ENCODE measurements at places on chromosomes 12 and 14.

DNA sequence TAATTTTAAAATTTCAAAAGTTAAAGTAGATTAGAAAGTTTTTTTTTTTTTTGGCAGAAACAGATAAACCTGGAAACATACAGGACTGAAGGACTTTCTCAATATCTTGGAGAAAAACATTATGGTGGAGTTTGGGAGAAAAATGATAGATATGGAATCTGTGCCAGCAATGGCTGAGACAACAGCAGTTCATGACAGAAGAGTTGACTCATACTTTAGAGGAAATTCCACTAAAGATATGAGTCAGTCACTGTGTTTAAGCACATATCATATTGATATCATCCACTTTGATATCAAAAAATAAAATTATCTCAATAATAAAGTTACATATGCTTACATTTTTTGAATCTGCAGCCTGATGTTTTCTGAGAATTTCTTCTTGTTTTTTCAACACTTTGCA lies 193.9 kb upstream of the OR4E1 start:
- DNase-seq = no peak

DNA sequence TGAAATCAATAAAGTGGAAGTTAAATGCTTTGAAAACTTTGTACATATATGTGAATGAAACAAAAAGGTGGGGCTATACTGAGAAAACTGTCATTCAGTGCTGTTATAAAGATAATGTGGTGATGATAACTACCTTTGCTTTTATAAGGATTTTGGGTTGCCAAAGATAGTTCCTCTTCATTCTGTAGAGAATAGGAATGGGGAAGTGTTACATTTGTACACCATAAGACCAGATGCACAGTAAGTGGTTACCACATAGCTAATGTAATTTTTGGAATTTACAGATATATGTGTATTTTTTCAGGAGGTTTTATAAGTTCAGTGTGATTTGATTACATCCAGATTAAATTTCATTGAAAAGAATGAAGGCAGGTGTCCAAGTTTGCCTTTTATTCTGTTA lies 18.1 kb downstream of the RAB21 start:
- no peak for DNase-seq

- DNase-seq = no peak
These were observed 15.6 kb upstream of the NUP107 start for GRCh38 chr12:68671179-68671578.

DNA sequence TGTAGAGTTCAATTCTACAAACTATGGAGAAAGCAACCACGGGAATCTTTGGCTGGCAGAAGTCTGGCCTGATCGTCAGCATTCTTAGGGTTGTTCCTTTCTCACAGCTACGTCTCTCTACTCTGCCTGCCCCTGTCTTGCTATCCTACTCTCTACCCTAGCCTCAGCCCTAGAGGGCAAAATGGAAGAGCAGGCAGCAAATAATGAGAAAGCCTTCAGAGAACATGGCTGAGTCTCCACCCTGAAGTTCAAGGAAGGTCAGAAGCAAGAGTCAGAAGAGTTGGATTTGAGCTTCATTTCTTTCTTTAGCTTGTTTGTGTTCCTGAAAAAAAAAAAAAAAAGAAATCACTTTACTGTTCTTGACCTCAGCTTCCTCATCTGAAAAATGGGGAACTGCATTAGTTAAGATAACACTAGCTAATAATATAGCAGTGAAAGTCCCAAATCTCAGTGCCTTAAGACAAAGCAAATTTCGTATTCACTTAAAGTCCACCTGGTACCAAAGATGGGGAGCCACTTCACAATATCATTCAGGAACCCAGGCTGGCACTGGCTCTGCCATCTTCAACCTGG lies 50.2 kb upstream of the CCND2 start:
- no peak for DNase-seq

GRCh38 chr12:52372216-52373154 lies 5.2 kb upstream of the KRT85 start:
- DNase-seq = peak; percentile 61

DNA sequence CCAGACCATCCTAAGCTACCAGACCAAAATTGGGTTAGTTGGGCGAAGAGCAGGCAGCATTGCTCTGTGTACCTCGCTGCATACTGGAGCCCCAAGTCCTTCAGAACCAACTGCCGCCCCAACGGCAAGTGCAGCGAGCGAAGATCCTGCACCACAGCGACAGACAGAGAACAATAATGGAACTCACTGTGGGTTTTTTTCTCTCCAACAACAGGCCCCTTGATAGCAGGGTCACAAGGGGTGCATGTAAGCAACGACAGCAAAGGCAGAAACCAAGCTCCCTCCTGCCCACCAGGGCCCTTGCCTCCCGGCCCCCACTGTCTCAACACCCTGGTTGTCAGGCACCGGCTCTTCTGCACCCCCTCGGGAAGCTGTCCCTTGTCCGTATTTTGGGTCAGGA lies 39.0 kb downstream of the RNF34 start:
- DNase-seq = no peak

GRCh38 chr12:96350982-96351381 lies 49.3 kb downstream of the CDK17 start:
- no peak for DNase-seq

DNA sequence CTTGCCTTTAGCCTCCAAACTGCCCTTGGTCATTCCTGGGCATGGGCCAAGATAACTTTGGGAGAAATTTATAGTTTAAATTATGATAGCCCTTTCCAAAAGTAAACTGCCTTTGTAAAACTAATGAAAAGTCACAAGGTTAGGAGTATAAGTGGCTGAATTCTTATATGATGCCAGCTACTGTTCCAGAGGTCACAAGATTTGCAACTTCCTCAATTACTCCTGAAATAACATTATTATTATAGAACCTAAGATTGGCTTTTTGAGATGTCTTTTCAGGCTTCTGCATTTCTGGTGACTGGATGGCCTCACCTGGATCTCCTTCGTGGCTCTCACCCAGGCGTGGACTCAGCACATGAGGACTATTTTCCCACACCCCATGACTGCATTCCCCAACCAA lies 55.0 kb downstream of the OSBPL8 start:
- no peak for DNase-seq

GRCh38 chr12:125276567-125276966 lies 211.3 kb downstream of the AACS start:
- DNase-seq = no peak

- no peak for DNase-seq
These were observed 63.8 kb downstream of the IRF2BPL start for GRCh38 chr14:76964695-76965094.

GRCh38 chr12:5730962-5731361 lies 214.1 kb downstream of the ANO2 start:
- DNase-seq = no peak

DNA sequence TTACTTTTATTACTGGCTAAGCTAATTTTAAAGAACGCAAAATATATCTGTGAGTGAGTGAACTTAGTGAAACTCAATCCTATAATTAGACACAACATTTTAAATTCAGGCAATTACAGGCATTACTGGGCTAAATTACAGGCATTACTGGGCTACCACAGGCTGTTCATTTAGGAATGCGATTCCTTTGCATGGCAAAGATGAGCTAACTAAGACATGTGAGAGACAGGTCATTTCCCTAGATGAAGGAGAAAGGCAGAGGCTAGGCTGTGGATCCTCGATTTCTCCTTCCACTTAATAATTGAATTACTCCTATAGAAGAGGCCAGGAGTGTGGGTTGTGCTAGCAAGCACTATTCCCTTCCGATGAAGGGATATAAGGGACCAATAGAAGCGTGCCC lies 429.4 kb upstream of the LMO3 start:
- no peak for DNase-seq

GRCh38 chr12:75103822-75104221 lies 105.8 kb downstream of the KCNC2 start:
- DNase-seq = no peak

GRCh38 chr12:19002216-19002615 lies 127.3 kb upstream of the PLEKHA5 start:
- no peak for DNase-seq

GRCh38 chr14:100440758-100441203 lies 117.6 kb downstream of the SLC25A47 start:
- no peak for DNase-seq

DNA sequence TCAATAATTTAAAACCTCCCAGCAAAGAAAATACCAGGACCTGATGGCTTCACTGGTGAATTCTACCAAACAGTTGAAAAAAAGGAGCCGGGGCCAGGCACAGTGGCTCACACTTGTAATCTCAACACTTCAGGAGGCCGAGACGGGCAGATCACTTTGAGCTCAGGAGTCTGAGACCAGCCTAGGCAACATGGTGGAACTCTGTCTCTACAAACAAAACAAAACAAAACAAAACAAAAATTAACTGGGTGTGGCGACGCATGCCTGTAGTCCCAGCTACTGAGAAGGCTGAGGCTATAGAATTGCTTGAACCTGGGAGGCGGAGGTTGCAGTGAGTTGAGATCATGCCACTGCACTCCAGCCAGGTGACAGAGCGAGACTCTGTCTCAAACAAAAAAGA lies 13.7 kb upstream of the TROAP start:
- DNase-seq = no peak

- DNase-seq = no peak
These were observed 199.2 kb downstream of the MSRB3 start for GRCh38 chr12:65477721-65478120.

DNA sequence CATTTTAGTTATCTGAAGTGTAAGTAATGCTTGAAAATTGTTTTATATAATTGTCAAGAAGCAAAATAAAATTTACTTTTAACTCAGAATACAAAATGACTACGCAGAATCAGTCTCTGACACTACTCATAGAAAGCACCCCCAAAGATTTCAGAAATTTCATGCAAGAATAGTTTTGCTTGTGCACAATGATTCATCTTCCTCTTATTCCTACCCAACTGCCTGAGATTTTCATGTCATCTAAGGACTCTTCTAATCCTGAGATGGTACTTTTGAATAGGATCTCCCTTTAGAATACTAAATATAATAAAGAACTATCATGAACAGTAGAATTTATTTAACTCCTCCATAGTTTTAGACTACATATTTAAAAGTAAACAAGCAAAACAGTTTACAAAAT lies 485.3 kb upstream of the MGAT4C start:
- no peak for DNase-seq

DNA sequence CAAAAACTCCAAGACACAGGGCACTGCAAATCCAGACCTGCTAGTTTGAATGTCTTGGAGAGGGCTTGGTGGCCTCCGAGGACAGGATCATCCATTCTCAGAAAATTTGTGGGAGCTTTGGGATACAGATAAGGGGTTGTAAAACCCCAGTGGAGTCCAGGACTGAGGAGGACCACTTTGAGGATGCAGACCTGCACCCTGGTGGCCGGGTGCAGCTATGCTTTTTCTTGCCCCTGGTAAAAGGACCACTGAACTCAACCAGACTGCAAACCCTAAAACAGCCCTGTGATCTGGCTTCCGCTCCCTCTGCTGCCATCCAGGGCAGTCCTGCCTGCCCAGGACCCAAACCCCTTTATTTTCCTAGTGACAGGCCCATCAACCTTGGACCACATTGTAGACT lies 169.5 kb upstream of the DAAM1 start:
- no peak for DNase-seq

DNA sequence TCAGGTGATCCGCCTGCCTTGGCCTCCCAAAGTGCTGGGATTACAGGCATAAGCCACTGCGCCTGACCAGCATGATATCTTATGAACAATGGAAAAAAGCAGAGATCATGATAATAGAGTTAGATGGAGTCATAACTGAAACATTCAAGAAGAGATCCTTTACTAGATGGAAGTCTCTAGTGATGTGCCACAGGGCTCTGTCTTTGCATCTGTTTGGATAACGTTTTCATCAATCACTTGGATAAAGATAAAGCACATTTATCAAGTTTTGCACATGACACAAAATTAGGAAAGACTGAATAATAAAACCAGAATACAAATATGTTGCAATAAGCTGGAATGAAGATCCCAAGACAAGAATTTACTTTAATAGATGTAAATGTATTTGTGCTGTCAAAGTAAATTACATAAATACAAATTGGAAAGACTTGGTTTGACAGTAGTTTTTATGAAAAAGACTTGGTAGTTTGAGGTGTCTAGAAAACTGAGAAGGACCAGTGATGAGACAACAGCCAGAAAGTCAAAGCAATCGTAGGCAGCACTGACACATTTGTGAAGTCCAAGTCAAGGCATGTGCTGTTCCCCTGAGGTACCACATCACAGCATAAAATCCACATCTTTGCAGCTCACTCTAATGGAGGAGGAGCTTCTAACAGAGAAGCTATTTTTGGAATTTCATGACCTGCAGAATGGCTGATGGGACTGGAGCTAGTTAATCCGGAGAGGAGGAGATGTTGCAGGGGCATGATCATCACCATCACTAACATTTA lies 28.5 kb downstream of the GPRC5A start:
- DNase-seq = no peak

DNA sequence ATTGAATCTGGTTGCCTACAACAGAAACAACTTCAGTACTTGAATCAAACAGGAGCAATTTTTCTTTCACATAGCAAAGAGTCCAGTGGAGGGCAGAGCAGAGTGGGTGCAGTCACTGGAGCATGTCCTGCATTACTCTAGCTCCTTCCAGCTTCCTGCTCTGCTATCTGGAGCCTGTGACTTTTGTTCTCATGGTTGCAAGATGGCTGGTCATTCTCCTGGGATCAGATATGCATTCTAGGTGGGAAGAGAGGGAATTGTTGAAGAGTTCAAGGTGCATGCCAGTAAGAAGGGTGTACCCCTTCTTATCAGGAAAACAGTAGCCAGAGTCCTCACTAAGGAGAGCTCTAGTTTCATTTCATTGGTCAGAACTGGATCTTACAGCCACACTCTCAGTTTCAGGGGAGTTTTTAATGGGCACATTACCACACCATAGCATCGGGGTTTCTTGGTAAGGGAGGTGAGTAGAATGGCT lies 8.0 kb downstream of the IFT43 start:
- DNase-seq = no peak

- no peak for DNase-seq
These were observed 5.5 kb downstream of the DUSP6 start for GRCh38 chr12:89346741-89347324.

GRCh38 chr14:79421811-79422210 lies 789.5 kb downstream of the DIO2 start:
- no peak for DNase-seq

DNA sequence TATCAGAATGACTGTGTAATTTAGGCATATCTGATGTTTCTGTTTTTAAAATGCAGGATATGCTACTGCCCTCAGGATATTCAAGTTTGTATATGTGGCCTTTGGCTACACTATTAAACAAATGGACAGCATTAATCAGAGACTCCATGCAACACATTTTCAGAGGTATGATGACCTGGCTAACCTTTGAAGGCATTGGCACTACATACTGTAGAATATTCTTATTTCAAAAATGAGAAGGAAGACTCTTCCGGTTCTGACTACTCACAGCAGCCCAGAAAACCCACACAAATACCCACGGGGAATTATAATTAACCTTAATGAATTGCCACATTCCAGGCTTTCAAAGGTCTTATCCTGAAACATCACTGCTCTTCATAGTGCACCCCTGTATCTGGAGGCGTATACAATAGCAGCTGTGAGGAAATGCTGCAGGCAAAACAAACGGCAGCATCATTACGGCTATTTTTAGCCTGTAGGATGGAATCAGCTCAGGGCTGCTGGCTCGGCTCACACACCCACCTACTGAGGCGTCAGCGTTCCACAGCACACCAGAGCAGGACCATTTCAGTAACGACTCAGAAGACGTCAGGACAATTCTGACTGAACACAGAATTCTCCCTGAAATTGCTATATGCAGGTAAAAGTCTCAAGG lies 648.5 kb downstream of the RPS29 start:
- peak; percentile 14 for DNase-seq

Data from AG04449 (cell line).